ENCODE measurements at places on chromosomes 3 and 15. TPM values are rescaled to one million over a fixed set of nuclear protein-coding genes. Genes with fewer than 3 reads are reported as not detected.

Gene PRTG
- total RNA-seq, result 34.4 TPM

Gene NR2E3
- total RNA-seq, result 218 TPM

Gene TPRG1
- total RNA-seq, result 0.49 TPM

Gene SCN5A
- total RNA-seq, result 3.0 TPM

Gene STRIT1
- not detected for total RNA-seq

Gene ROPN1
- total RNA-seq, result not detected

Gene EPB42
- 5.3 TPM for total RNA-seq

Gene CFAP92
- total RNA-seq, result 1.3 TPM

Gene FANCD2OS
- not detected for total RNA-seq

Gene SLC26A6
- 13.1 TPM for total RNA-seq

Gene DRD3
- total RNA-seq, result not detected

Gene CLCN2
- 11.0 TPM for total RNA-seq

Gene MORC1
- not detected for total RNA-seq

Gene SLC27A2
- total RNA-seq, result 10.4 TPM

Gene GOLGA6B
- not detected for total RNA-seq

Gene GATA2
- total RNA-seq, result 3.1 TPM

Gene BSN
- 14.3 TPM for total RNA-seq

Gene DUOXA2
- total RNA-seq, result not detected
